ENCODE measurements at places on chromosomes 2 and 18.

DNA sequence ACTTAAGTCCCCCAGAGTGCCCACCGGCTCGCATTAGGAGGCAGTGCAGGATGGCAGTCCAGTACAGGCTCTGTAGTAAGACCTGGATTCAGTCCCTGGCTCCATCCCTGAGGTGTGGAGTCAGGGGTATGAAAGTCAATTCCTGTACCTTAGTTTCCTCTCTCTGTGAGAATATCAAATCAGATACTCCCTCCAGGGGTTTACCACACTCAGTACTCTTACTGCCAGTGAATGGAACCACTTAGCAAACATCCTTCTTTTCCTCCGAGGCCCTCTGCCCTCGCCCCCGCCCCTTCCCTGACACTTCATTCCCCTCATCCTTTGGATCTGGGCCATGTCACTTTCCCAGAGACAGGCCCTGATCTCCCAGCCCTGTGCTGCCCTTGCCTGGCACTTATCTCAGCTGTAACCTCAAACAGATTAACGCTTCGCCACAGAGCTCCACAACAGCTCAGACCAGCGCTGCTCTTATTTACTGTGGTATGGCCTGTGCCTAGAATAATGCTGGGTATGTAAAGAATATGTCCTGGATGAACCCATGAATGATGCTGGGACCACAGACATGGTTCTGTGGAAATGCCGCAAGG lies 159.0 kb upstream of the TMEM200C start:
- no peak for DNase-seq

DNA sequence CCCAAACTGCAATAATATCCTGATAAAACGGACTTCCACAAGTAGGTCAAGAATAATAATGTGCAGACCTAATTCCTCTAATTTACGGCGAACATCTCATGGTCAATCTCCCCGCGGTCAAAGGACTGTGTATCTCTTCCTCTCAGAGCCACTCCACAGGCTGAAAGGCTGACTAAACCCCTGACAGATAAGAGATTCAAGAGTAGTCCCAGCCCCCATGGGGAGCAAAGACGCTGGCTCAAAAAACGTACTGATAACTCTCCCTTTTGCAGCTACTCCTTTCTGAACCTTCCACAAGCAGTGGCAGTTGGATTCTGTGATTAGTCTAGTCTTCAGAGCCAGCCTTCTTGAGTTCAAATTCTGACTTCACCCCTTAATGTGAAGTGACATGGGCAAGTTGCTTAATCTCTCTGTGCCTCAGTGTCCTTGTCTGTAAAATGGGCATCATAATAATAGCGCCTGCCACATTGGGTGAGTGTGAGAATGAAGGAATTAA lies 19.7 kb upstream of the IL18R1 start:
- DNase-seq: no peak

GRCh38 chr18:76622651-76623050 lies 127.6 kb upstream of the ZNF516 start:
- DNase-seq: no peak

GRCh38 chr2:174631009-174631981 lies 33.7 kb upstream of the WIPF1 start:
- DNase-seq: no peak

- no peak for DNase-seq
These were observed 470.9 kb upstream of the SPHKAP start for GRCh38 chr2:228652366-228652765.

DNA sequence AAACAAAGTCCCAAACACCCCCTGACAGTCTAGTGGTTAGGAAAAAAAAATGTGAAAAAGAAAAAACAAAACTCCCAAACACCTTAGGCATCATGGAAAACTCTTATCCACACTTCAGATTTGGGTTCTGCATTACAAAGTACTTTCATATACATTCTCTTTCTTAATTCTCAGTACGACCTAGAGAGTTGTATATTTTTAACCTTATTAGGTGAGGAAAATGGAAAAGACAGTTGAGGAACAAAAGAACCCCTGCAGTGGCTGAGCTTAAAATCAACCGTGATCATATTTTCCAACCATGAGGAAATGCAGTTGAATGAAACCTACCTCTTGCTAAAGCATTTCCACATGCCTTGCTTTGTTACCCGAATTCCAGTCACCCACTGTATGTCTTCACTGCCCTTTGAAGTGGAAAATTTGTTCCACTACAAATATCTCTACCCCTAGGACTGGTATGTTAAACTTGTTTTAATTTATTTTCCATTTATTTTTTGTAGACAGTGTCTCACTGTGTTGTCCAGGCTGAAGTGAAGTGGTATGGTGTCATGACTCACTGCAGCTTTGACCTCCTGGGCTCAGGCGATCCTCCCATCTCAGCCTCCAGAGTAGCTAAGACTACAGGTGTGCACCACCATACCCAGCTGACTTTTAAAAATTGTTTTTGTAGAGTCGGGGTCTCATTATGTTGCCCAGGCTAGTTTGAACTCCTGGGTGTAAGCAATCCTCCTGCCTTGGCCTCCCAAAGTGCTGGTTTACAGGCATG lies 56.9 kb upstream of the LPIN2 start:
- no peak for DNase-seq

GRCh38 chr18:56992777-56993176 lies 154.1 kb upstream of the BOD1L2 start:
- no peak for DNase-seq

DNA sequence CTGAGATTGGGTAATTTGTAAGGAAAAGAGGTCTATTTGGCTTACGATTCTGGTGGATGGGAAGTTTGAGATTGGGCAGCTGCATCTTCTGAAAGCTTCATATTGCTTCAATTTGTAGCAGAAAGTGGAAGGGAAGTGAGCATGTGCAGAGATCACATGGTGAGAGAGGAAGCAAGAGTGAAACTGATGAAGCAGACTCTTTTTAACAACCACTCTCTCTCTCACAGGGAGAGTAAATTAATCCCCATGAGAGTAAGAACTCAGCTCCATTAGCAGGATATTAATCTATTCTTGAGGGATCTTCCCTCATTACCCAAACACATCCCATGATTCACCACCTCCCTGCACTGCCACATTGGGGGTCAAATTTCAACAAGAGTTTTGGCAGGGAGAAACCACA lies 298.5 kb upstream of the CELF4 start:
- no peak for DNase-seq

DNA sequence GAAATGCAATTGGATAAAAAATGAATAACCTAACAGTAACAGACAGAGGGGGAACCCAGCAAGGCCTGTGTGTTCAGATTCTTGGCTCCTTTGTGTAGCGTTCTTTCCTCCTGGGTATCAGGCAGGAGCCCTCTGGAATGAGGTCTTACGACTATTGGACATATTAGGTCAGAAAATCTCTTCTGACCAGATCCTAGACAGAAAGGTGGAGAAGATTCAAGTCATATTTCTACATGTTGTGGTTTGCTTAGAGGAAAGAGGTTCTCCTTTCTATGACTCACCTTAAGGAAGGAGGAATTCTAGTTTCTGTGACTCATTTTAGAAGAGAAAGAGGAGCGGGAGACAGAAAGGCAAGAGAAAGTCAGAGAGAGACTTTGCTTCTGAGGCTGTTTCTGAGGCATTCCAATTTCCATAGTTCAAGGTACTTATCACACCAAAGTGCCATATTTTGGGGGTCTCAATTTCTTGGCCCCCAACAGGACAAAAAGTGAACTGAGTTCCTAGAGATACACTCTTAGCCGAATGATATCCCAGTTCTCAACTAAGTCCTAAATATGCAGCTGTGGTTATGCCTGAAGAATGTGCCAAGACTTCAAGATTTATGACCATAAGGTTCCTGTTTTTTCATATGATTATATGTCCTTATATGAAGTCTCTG lies 618.6 kb downstream of the ZEB2 start:
- DNase-seq: no peak

GRCh38 chr2:123670286-123670685 lies 354.8 kb upstream of the CNTNAP5 start:
- DNase-seq: no peak

DNA sequence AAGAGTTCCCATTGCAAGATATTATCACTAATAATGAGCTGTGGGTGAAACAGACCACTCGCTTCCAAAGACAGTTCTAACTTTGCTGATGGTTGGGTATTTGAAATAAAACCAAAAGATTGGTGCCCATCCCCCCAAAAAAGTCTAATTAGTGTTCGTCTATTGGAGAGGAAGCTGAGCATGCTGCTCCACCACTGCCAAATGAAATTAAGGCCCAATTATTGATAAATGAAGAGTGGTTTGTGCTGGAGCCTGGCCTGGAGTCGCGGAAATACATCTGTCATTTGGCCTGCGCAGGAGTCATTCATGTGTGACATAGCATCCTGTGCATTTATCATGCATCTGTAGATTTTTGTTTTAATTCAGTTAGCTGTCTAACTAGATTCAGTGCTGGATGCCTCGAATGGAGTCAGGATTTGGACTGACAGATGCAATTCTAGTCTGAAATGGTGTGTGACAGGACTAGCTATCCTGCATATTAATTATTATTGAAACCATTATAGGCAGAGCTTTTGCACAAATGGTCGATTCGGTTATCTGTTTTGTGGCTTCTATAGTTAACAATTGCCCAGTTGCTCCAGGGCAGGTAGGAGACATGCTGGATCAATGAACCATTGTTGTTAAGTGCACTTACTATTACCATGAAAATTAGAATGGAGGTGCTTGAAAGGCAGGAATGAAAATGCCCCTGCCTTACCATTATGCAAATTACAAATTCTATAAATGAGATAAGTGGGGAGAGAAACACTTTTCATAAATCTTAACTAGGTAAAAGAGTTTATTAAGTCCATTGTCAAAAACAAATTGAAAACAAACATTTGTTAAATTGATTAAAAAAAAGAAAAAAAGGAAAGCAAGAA lies 450.4 kb upstream of the TCF4 start:
- no peak for DNase-seq

DNA sequence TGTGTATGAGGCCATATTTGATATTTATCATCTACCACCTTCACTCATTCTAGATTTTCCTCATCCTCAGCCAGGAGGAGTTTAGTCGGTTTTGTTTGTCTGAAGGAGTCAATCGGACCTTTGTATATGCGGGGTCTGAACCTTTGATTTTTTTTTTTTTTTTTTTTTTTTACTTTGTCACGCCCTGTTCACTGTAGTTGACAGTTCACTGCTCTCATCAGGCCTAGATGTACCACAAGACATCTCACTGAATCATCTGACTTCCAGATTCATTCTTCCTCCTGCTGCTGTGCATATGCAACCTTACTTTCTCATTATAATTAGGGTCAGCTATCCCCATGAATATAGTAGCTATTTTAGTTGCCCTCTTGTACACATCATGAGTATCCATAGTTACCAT lies 133.2 kb downstream of the ARHGAP15 start:
- peak; percentile 28 for DNase-seq

DNA sequence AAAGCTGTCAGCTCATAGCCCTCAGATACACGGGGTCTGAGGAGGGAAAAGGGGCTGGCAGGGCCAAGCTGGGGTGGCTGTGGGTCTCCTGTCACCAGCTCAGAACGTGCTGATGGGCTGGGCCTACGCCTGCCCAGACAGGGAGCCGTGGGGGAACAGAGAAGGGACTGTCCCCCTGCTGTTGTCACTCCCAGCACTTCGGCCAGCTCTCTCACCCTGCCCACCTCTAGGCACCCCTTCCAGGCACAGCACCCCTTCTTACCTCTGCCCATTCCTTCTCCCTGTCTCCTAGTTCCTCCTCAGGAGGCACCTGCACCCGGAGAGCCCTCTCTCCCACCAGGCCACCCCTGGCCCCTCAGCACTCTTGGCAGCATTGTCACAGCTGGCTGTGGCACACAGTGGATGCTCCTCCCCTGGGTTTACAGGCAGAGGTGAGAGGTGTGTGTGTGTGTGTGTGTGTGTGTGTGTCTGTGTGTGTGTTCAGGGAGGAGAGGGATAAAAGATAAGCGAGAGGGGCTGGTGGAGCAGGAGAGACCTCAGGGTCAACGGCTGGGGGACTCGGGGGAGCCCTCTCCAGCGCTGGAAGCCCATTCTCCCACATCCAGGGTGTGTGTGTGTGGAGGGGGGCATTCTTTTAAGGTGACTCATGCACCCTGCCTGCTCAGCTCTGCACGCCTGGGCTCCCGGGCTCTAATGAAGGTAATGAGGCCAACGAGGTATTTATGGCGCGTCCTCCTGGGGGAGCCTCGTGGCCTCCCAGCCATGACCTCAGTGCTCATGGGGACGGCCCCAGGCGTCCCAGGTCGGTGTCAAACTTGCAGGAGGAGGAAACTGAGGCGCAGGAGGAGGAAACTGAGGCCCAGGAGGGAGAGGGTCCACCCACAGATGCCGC lies 66.1 kb upstream of the SMAD7 start:
- no peak for DNase-seq

GRCh38 chr2:46434851-46435273 lies 44.5 kb upstream of the TMEM247 start:
- DNase-seq: no peak

DNA sequence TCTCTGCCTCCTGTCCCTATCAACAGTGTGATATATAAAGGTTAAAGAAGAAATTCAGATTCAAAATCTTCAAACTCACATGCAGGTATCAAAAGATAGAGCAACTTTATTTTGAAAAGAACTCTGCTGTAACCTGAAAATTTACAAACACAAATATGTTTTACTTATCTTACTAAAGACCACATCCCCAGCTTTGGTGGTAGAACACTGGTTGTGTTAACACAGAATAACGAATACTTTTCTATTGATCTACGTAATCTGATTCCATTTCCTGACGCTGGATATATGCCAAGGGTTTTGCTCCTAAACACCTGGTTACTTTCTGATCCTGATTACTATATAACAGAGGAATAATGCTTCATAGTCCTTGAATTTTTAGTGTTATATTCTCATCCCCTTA lies 23.1 kb upstream of the SLC39A10 start:
- no peak for DNase-seq

DNA sequence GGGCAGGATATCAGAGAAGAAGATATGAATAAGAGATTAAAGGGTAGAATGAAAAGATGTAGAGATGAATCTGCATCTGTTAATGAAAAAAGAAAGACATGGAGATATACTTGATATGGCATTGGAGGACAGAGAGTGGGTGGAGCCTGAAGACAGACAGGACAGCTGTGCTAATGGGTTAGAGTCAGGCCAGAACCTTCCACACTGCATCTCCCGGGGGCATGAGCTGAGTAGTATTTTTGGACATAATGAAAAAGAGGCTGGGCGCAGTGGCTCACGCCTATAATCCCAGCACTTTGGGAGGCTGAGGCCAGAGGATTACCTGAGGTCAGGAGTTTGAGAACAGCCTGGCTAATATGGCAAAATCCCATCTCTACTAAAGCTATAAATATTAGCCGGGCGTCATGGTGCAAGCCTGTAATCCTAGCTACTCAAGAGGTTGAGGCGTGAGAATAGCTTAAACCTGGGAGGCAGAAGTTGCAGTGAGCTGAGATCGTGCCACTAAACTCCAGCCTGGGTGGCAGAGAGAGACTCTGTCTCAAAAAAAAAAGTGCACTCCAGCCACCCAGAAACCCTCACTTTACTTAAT lies 11.4 kb downstream of the FLACC1 start:
- DNase-seq: no peak

DNA sequence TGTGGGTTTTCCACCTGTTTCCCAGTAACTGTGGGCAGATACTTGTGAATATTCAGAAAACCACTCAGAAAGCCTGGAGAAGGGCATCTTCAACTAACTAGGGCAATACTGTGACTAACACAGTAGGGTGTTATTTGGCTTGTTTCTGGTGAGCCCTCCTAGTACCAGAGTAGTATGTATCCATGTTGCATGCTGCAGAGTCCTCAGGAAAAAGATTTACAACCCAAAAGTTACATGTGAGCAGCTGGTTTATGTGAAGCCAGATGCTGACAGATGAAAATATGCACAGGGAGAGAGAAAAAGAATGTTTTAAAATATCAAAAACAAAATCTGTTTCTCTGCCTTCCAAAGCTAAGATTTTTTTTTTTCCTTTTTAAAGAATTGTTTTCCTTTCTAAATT lies 333.2 kb upstream of the UBE2E3 start:
- DNase-seq: no peak

- no peak for DNase-seq
These were observed 53.1 kb downstream of the ASB1 start for GRCh38 chr2:238479847-238480246.

GRCh38 chr2:134630504-134631159 lies 88.2 kb downstream of the TMEM163 start:
- DNase-seq: no peak
